ENCODE measurements at places on chromosomes 16 and 17.

- DNase-seq, result no peak
These were observed at the start of gene CCDC57 for GRCh38 chr17:82212331-82213250. TSS of gene CCDC57 (minus strand) at chr17:82212842. CDS start at chr17:82201944, 10,898 bp downstream.

- DNase-seq, result no peak
These were observed 10.0 kb downstream of the TPSD1 start for GRCh38 chr16:1265826-1266225.

GRCh38 chr17:76579281-76579680 is 6.4 kb downstream of the ST6GALNAC2 start:
- no peak for DNase-seq

GRCh38 chr17:45376171-45377005 is 56.3 kb downstream of the ARHGAP27 start:
- no peak for DNase-seq

- DNase-seq, result no peak
These were observed 17.7 kb downstream of the CCL17 start for GRCh38 chr16:57422026-57422944.

GRCh38 chr16:11535494-11535893 is 51.2 kb downstream of the LITAF start:
- no peak for DNase-seq

- no peak for DNase-seq
These were observed 2.2 kb downstream of the TMC8 start for GRCh38 chr17:78132767-78133178.

DNA sequence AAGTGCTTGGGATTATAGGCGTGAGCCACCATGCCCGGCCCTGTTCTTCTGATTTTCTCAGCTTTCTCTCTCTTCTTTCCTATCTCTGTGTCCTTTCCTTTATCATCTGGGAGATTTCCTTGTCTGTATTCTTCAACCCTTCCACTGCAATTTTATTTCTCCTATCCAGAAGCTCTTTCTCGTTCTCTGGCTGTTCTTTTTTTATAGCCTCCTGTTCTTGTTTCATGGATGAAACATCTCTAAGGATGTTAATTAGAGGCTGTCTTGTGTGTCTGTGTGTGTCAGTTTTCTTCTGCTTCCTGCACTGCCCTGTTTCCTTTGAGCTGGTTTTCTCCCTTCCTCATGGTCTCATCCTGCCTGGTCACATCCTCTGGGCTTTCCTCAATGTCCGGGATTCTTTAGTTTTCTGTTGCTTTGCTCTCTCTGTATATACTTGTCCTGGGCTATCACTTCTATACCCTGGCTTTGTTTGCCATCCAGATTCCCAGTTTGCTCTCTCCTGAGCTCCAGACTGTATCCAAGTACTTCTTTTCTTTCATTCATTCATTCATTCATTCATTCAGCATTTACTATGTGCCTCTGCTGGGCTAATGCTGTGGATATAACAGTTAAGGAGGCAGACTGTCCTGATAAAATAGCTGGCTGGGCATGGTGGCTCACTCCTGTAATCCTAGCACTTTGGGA is 2.5 kb downstream of the LAT start:
- DNase-seq, result no peak

DNA sequence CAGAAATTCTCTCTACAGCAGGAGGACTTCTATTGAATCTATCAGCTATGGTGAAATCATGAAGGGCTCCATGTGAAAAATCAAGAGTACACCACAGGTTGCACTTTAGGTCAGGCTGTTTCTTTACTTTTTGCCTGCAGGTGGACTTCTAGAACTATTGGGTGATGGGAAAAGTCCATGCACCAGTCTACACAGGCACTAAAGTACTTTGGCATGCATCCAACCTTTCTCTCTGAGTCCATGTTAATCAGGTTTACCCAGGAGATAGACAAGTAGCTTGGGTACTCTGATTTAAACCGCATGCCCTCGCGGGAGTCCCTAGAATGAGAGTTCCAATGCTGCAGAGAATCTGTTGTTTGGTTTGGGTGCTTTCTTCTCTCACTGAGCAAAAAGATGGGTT is 9.1 kb upstream of the ANKFN1 start:
- DNase-seq, result no peak

- DNase-seq, result no peak
These were observed 37.1 kb downstream of the AP1G1 start for GRCh38 chr16:71771571-71771970.

GRCh38 chr17:70072546-70073309 is 2.3 kb upstream of the KCNJ16 start:
- DNase-seq, result no peak

DNA sequence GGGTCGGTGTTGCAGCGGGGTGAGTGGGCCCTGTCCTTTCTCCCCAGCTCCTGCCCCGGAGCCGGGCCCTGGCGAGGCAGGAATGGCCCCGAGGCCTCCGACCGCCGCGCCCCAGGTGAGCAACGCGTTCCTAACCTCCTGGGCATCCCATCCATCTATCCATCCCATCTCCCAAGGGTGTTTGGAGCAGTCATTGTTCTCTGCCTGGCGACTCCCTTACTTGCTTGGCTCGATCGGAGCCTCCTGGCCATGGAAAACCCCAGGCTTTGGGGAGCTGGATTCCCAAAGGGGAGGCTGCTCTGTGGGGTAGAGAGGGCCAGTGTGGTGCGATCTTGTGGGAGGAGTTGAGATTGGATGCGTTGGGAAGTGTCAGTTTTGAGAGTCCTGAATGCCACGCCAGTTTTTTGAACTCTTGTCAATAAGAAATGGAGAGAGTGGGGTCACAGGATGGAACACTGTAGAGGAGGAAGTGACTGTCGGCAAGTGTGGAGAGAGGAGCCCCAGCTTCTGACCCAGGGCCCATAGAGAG is 684 bp downstream of the ZFP90 start:
- DNase-seq, result no peak

- no peak for DNase-seq
These were observed 208.2 kb downstream of the FTO start for GRCh38 chr16:53912155-53912554.

DNA sequence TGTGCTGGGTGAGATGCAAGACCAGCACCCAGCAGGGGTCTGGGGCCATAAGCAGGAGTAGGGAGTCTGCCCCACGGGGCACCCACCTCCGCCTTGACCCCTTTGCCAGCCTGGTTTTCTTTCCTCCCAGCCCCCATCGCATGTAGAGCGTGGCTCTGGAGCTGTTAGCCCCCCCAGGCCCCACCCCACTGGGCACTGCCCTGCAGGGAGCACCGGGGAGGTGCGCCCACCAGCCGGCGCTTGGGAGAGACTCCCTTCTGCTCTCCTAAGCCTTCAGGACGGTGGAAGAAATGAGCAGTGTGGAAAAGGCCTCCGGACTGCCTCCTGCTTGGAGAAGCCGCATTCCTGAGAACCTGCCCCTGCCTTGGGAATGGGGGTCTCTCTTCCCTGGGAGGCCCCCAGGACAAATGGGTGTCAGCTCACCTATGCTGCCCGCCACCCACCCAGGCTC is 186.2 kb downstream of the IRF8 start:
- no peak for DNase-seq

DNA sequence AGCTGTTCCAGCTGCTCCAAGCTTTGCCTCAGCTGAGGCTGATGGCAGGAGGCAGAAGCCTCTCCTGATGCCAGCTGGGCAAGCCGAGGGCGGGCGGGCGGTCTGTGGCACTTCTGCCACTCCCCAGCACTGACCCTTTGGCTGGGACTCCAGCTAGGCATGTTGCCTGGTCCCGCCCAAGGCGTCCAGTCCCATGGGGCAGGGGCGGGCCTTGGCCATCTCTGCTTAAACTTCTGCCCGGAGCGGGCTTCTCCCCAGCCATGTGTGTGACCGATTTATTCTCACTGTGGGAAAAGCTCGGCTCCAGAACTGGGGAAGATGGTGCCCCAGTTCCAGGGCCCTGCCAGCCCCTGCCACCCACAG is 349.1 kb downstream of the SEC14L1 start:
- DNase-seq, result no peak

DNA sequence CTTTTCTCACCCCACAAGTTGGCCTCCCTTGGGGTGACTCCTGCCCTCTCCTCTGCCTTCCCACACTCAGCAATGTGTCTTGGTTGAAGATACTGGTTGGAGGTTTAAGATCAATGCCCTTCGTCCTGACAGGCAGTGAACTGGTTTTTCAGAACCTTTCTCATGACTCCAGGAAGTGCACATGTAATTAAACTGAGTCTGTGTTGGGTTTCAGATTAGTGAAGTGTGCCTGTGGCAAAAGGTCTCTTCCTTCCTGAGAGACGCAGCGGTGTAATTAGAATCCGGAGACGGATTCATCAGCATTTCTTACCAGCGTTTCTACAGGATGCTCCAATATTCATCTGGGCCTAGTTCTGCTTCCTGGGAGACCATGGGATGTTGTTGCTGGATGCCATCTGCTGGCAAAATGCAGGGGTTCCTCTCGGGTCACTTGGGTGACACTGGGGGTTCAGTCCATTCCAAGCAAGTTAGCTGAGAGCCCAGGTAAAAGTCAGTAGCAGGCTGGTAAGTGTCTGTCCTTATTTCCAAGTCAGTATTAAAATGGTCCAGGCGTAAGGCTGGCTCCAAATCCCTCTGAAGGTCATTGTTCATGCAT is 233.3 kb downstream of the XYLT1 start:
- no peak for DNase-seq

DNA sequence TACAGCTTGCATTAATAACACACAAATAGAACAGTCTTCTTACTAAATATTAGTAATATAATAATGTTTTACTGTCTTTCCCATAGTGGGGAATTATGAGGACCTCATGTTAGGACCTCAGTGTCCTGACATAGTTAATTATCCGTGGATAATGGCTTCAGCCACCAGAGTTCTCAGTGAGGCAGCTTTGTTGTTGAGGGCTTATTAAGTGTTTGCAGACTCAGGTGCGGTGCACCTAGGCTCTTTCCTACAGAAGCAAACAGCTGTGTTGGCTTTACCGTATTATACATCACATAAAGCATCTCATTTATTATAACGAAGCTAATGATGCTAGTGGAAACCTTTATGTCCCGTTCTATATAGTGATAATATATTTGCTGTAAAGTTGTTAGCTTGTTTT is 246.7 kb downstream of the FTO start:
- no peak for DNase-seq

DNA sequence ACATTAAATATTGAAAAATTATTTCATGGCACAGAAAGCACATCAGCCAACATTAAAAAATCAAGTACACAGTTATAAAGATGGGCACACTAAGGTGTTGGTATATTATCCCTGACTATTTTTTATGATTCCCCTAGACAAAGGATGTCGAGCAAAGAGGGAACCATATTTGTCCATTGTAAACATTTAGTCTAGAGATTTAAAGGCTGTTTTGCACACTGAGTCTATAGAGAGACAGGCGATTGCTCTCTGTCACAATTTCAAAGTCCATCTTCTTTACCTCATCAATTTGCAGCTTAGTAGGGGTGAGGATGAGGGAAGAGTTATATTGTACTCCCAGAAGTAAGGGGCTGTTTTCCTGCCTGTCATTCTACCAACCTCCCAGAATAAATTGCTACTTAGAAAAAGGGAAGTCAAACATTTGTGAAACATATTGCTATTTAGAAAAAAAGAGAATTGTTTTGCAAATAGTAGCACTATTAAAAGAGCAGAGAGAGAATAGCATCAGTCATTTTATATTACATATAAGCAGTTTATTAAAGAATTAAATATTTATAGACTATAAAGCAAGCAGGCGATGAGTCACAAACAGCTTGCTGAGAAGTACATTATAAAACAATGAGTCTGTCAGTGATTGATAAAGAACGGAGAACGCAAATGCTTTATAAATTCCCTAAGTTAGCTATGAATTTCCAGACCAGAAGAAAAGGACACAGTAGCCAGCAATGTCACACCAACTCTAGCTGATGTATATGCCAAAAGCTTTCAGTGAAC is 270.6 kb upstream of the PMFBP1 start:
- no peak for DNase-seq

DNA sequence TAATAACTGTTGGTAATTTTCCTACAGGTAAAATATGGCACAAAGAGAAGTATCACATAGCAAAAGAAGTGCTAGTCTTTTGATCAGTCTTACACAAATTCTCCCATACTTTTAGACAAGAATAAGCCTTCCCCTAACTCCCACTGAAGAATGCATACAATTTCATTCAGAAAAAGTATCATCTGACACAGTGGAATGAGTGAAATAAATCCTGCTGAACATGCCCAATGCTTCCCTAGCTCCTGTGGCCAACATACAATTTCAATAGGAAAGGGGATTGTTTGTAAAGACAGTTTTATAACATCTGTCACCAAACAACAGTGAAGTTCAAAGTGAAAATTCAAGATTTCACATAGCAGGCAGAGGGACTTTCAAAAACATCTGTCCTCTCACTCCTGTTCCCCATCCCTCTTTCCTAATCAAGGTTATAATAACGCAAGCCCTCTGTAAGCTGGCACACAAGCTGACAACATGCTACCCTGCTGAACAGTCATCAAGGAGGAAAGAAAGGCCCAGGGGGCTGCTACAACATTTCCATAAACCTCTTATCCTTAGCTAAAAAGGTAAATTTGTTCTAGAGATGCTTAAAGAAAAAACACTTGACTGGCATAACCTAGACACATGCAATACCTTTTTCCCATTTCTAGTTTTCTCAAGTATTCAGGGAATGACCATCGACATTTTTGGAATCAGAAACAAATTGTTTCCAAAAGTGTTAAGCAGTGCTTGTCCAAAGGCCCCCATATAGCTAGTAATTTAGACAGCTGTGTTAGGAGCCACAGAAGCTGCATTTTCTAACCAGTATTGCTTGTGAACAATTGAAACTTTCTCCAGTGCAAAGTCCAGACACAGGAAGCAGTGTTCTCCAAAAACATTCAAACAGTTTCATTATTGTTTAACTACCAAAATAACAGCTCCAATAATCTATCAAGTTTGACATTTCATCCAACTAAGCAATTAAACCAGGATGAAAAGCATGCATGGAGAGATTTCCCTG is 11.5 kb upstream of the RFFL start:
- no peak for DNase-seq

DNA sequence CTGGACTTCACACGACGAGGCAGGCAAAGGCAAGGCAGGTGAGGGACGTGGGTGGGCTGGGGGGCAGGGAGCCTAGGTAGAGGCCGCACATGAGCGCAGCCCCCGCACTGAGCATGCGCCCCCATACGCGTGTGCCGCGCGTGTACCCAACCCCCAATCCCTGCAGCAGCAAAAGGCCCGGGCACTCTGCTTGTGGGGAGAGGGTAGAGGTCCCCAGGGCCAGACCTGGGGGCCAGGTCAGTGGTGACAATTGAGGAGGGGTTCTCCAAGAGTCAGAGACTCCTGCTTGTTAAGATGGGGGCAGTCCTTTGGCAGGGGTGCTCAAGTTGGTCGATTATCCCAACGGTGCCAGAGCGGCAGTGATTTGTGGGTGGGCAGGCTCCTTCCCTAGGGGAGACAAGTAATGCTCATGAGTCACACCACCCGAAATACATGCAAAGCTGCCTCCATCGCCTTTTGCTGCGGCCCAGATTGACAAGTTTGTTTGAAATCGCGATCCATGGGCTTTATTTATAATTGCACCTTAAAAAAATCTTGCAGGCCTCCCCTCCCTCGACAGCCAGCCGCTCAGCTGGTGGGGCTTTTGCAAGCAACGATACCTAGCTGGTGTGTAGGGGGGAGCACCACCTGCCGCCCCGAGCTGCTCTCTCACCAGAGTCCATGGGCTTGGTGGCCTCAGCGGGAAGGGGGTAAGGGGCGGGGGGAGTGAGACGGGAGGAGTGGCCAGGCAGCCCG is 1.1 kb upstream of the GIT1 start:
- DNase-seq, result no peak

- DNase-seq, result no peak
These were observed 6.3 kb upstream of the RGS9 start for GRCh38 chr17:65130832-65131231.

GRCh38 chr17:65627891-65628643 is 66.6 kb upstream of the AXIN2 start:
- DNase-seq, result no peak

GRCh38 chr16:14181371-14182050 is 110.4 kb downstream of the MRTFB start:
- DNase-seq, result no peak
